Putamen (tissue), 1 donor: ENCODE measurements at places on chromosomes 5 and 9.

GRCh38 chr5:119200795-119201194 is 129.9 kb downstream of the DMXL1 start:
- DNase-seq: no peak

GRCh38 chr5:158654415-158654814 is 445.3 kb downstream of the EBF1 start:
- no peak for DNase-seq

GRCh38 chr9:133795049-133795448 is 56.9 kb upstream of the SARDH start:
- DNase-seq: no peak

DNA sequence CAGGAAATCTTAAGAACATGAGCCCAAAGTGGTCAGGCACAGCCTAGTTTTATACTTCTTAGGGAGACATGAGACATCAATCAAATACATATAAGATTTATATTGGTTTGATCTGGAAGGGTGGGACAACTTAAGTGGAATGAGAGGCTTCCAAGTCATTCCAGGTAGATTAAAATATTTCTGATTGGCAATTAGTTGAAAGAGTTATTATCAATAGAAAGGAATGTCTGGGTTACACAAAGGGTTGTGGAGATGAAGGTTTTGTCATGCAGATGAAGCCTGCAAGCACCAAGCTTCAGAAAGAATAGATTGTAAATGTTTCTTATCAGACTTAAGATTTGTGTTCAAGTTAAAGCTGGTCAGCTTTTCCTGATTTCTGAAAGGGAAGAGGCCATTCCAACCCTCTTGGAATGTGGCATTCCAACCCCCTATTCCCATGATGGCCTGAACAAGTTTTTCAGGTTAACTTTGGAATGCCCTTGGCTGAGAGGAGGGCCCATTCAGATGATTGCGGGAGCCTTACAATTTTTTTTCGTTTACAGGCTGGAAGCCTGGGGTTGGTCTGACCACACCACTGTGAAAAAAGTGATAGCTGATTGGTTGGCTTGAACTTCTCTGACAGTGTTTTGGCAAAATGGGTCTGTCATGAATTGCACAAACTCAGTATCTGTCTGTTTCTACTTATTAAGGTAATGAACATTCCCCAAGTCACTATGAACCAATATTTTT is 245.6 kb upstream of the RAI14 start:
- DNase-seq: no peak

- no peak for DNase-seq
Measured at GRCh38 chr5:149633476-149634350, 52.4 kb downstream of the ARHGEF37 start.

DNA sequence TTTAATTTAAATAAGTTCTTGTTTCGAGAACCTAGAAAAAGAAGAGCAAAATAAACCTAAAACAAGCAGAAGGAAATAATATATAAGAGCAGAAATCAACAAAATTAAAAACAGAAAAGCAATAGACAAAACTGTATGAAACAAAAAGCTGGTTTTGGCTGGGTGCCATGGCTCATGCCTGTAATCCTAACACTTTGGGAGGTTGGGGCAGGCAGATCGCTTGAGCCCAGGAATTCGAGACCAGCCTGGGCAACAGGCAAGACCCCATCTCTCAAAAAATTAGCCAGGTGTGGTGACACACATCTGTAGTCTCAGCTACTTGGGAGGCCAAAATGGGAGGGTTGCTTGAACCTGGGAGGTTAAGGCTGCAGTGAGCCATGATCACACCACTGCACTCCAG is 59.2 kb upstream of the OTP start:
- DNase-seq: no peak

GRCh38 chr5:72920690-72921502 is 34.9 kb upstream of the FCHO2 start:
- no peak for DNase-seq

GRCh38 chr5:68408345-68408871 is 192.9 kb downstream of the PIK3R1 start:
- no peak for DNase-seq

DNA sequence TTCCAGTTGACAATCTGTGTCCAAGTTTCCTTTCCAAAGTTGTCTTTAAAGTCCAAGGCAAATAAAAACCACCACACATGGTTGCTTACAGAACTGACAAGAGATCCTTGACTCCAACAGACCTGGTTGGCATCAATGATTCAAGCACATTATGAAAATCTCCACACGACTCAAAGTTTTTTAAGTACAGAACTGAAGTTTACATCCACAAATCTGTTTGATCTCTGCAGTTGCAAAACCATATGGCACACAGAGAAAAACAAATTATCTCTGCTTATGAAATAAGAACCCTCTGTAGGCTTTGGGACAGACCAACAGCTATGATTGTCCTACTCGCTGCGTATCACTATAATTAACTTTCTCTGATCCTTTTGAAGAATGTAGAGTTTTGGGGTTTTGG is 60.8 kb downstream of the MLLT3 start:
- no peak for DNase-seq

DNA sequence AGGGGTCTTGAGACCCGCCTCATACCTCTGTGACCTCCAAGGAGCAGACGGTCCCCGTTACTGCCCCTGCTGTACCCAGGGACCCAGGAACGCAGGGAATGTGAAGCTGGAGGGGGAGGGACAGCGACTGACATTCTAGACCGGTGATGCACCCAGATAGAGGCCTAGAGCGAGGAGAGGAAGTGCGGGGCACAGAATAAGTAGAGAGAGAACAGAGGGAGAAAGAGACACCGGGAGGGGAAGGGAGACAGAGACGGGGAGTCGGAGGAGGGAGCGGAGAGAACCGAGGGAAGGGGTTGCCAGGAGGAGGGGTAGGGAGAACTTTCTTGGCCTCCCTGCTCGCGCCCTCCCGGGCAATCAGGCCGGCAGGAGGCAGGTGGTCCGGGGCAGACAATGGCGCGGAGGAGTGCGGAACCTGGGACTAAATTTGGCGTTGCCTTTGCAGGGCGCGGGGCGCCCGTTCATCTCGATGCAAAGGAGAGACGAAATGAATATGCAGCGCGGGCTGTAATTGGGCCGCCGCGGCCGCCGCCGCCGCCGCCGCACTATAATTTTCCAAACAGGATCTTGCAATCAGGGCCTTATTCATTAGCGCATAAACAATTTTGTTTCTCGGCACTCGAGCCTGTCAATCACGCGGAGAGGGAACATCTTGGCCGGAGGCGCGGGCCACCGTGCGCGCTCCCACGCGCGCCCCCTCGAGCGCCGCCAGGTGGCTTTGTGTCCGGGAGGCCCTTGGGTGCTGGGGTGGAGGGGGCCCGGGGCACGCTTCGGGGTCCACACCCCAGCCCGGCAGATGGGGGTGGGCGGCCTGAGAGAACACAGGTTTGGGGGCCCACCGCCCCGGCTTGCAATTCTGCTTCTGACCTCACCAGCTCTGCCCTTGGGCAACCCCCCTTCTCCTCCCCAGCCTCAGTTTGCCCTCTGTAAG is 33.0 kb downstream of the NDUFA8 start:
- DNase-seq: no peak

DNA sequence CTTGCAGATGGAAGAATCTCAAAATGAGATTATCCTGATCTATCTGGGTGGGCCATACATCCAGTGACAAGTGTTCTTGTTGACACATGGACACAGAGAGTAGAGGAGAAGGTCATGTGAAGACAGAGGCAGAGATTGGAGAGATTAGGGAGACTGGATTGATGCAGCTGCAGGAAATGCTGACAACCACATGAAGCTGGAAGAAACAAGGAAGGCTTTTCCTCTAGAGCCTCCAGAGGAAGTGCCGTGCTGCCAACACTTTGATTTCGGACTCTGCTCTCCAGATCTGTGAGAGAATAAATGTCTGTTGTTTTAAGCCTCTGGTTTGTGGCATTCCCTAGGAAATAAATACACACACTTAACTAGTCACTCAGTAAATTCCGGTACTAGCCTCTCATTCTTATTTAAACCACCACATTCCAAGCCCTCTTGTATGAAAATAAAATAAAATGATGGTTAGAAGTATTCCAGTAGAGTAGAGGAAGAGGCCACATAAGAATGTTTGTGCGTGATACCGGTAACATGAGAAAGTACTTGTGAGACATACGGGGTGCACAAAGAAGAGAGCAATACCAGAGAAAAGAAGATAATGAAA is 110.9 kb upstream of the DMAC1 start:
- peak; percentile 47 for DNase-seq

DNA sequence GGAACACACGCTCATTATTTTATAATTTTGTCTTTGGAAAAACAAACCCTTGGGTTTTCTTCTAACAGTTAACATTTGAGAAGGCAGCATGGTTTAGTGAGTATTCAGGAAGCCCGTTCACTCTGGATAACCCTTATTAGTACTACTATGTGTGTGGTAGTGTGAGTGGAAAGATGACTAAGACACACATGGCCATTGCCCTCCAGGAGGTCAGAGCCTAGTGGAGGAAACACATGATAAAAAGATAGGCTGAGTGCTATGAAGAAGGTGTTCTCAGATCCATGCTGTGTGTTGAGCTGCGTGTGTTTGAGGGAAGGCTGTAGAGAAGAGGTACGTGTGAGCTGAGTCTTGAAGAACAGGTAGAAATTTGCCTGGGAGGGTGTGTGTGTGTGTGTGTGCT is 8.4 kb downstream of the C5orf47 start:
- DNase-seq: no peak
